ENCODE measurements at places on chromosomes 1 and 21. TPM values are rescaled to one million over a fixed set of nuclear protein-coding genes. Genes with fewer than 3 reads are reported as not detected.

DNA sequence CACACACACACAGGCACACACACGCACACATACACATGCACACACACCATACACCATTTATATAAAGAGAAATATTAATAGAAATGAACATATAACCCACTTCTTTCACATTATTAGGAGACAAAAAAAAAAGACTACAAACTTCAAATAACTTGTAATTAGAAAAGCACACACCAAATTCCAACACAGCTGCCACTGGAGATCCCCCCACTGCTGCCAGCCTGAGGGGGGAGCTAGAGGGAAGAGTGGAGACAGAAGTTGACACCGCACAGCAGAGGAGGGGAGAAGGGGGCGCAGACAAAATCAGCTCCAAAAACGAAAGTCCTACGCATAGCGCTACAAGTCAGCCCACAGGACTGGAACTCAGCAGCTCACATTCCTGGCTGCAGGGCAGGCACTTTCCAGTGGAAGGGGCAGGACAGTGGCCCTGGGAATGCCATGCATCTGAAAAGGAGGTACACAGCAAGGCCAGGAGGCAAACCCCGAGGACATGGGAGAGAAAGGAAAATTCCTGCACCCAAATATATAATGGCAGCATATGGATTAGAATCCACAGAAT is 36.5 kb downstream of the LGALS8 start:
- no peak for DNase-seq
- no peaks in the 10 kb centered on the region for H3K4me1 ChIP-seq
- no peak overlapping the region for H3K4me3 ChIP-seq

DNA sequence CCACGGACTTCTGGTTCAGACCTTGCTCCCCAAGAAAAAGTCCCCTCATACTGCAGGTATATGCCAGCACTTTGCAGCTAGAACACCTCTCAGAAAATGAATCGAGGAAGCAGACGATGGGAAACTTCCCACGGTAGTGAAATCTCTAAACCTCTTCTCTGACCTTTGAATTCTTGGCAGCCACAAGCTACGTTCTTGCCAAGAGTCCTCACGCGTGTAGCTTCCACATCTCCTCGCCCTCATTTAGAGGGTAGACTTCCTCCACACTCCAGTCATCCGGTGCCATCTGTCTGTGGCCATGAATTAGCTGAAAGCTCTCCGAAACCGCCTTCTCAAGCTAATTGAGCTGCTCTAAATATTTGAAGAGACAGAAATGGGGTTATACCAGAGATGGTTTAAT is 127.8 kb downstream of the RGS7 start:
- no peak for DNase-seq
- H3K27ac ChIP-seq: no peak overlapping the region
- H3K27me3 ChIP-seq: no peaks in the 10 kb centered on the region

ETV3L gene
- not detected for total RNA-seq

FAM167B gene
- 65.9 TPM for total RNA-seq

DNA sequence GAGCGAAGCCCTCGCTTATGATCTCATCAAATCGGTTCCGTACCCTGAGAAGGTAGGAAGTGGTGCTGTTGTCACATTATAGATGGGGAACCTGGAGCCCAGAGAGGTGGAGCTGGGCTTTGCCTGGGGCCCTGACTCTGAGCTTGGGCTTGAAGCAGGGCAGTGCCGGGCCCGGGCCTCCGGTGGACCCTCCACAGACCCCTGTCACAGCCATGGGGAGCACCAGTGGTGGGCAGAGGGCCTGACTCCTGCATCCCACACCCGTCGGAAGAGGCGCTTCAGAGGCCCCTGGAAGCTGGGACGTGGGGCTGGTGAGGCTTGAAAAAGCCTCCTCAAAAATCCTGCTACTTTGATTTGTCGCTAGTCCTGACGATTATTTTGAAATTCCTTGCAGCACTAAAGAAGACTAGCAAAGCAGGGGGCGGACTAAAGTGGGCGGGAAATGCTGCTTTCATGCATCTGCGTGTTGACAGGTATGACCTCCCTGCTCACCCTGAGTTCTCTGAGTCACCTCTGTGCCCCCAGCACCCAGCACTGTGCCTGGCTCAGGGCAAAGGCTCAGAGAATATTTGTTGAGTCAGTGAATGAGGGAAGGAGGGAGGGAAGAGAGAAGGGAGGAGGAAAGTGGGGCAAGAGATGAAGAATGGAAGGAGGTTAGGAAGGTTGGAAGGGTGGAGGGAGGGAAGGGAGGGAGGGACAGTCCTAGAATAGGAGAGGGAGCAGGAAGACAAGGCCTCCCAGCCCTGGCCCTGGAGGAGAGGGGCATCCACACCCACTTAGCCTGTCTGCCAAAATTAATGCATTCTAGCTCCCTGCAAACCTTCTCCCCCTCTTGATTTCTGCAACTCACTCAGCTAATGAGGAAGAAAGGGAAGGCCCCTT is 262.8 kb upstream of the VAMP3 start:
- no peak overlapping the region for H3K4me3 ChIP-seq
- no peak for DNase-seq

DNA sequence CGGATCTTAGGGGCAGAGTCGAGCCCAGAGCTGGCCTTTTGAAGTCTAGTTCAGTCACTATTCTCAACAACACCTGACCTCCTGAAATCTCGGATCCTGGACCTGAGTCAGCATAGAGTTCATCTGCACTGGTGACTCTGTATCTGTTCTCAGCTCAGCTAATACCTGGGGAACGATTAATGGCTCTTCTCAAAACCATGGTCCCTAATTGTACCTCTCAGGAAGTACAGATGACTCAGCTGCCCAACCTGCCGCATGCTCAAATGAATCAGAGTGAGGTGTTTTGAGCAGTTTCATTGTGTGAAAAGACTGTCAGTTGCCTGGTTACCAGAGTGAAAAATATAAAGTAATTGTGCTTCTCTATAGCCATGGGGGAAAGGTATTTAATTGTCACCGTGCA is 89.2 kb downstream of the SLC35F3 start:
- no peaks in the 10 kb centered on the region for H3K27me3 ChIP-seq
- H3K4me1 ChIP-seq: no peaks in the 10 kb centered on the region

DNA sequence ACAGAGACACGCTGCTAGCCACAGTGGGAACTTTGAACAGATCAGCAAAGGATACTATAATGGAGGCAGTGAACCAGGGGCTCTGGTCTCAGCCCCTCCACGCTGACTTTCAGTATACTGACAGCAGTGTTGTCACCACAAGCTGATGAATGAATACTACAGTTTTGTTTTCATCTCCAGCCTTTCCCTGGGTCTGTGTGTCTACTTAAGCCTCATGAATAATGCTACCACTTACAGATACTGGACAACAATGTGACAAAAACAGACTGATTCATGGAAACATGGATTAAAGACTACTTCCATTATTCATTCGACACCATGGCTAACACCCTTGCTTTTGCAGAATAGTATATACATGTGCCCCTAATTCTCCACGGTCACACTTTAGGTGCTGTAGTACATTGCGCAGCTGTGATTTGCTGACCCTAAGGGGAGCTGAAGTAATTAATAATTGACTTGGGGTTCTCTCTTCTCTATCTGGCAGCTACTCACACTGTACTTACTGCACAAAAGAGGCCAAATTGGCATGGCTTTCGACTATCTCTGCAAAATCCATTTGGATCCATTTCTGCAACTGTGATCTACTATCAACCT is 203.2 kb upstream of the LYPLAL1 start:
- DNase-seq: no peak
- H3K36me3 ChIP-seq: no peaks in the 10 kb centered on the region
- no peaks in the 10 kb centered on the region for H3K4me1 ChIP-seq
- H3K4me3 ChIP-seq: no peak overlapping the region
- no peaks in the 10 kb centered on the region for H3K27me3 ChIP-seq
